A549 (cell line): ENCODE measurements at places on chromosomes 3 and 15.

- no peak for DNase-seq
Measured at GRCh38 chr3:12507591-12508281, 23.5 kb downstream of the TSEN2 start.

- no peak for DNase-seq
Measured at GRCh38 chr3:54703923-54704322, 223.9 kb downstream of the LRTM1 start.

DNA sequence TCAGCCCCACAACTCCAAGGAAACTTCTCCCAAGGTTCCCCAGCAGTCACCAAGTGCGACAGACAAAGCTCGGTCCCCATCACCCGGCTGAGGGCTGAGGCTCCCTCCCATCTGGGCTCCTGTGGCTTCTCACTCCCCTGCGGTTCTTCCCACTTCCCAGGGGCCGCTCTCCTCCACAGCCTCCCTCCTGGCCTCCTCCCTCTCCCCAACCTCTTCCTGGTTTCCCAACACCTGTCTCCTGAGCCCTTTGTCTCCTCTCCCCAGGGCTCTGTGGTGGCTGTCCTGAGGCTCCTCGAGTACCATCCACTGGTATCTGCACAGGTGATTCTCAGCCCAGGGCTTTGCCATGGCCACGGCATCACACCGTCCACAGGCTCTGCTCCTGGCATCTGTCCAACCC, 113.2 kb upstream of the NSMCE3 start:
- no peak for DNase-seq

- DNase-seq: no peak
Measured at GRCh38 chr15:45203182-45203581, 15.4 kb upstream of the SHF start.
